Kidney capillary endothelial cell (primary cell): ENCODE measurements at places on chromosomes 2 and 18.

DNA sequence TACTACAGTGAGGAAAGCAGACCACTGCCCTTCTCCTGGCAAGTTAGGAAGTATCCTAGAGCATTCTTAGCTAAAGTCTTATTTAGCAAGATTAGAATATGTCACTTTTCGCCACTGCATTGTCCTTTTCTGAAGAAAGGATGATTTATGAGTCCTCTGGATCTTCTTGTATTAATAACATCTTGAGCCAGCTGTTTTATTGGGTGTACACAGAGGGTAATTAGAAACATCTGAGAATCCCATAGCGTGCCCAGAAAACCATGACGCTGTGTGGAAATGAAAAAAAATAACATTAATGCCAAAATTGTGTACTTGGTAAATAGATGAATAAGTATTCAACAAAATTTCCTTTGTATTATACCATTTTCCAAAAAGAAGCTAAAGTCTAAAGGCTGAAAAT is 198.7 kb downstream of the LTBP1 start:
- no peak for DNase-seq

GRCh38 chr2:30231996-30232800 is 864 bp downstream of the LBH start:
- peak; percentile 29 for DNase-seq

DNA sequence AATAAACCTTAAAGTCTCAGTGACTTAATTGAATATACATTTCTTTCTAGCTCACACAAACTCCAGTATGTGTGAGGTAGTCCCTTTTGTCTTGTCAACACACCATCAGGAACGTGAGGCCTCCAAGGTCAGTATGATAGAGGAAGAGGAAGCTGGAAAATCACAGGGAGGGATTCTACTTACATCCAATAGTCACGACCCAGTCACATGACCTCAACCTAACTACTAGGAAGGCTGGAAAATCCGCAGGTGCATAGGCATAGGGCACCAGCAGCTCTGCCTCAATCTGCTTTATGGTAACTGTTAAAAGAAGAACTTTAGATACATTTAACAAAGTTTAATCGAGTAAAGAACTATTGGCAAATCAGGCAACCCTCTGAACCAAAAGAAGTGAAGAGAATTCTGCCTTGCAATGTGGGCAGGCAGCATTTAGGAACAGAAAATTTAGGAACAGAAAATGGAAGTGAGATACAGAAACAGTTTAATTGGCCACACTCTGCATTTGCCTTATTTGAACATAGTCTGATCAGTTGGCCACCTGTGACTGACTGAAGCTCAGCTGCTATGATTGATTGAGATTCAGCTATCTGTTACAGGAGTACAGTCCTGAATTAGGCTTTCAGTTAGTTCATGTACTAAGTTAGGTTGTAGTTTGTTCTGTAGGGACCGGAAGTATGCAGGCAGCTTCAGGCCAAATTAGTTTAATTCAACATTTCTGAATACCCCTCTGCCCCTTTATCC is 165.0 kb upstream of the PARD3B start:
- DNase-seq, result no peak

DNA sequence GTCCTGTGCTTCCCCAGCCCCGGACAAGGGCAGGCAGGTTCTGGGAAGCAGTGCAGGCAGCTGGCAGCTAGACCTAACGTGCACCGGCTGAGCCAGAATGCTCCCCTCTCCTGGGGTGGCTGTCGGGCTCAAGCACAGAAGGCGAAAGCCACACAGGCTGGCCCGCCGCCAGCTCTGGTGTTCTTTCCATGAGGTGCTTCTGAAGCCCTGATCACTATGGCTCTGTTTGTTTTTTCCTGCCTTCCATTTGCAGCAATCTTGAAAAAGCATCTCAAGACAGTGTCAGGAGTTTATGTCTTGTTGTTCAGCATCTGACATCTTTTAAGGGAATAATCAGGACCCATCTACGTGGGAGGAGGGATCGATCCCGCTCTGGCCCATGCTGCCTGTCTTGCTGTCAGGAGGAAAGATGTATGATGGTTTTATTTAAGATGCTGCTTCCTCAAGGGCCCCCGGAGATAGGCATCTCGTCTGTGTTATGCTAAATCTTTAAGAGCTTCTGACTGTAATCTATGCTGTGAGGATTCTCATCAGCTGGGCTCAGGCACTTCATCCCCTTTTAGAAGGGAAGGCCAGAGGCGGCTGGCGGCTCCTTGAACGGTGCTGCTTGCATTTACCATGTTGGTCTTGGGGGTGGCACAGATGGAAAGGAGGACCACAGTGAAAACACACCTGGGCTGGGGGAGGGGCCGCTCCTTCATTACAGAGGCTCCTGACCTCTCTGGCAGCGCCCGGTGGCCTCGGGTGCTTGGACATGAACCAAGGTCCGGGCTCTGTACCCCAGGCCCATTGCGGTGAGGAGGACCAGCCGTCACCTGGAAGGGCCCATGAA is 118.5 kb upstream of the HDAC4 start:
- DNase-seq, result no peak

- no peak for DNase-seq
Observed at GRCh38 chr18:2147476-2148230, 423.7 kb downstream of the METTL4 start.

DNA sequence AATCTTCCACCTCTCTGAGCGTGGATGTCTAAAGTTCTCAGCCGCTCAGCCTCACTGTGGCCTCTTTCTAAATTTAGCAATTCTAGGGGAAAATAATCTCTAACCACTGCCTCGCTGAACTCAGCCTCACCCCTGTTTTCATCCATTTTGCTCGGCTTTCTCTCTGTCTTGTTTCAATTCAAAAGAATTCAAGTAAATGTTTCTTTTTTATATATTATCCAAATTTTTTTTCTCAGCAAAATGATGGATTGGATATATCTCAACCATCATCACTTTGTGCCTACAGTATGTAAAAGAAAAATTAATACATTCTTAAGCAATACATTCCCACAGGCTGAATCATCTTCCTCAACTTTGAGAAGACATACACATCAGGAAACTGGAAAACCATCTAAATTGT is 24.0 kb upstream of the GALNT5 start:
- no peak for DNase-seq

GRCh38 chr18:12059334-12060181 is 34.1 kb upstream of the ANKRD62 start:
- no peak for DNase-seq

GRCh38 chr18:58859907-58860306 is 4.8 kb upstream of the ZNF532 start:
- no peak for DNase-seq

DNA sequence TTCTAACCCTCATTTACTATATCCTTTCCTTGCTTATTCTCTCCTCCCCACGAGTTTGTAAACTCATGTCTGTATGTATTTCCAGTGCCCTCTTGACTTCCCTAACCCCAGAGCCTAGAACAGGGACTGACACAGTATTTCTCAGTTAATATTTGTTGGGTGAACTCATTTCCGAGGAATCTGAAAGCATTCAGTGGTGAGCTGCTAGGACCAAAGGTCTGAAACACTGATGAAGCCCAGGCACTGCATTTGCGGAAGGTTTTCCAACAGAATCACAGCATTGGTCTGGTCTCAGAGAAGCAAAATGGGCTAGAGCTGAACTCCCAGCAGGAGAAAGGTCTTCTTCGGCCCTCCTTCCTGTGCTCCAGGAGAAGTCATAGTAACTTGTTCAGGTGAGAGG is 56.8 kb downstream of the SOX11 start:
- no peak for DNase-seq

GRCh38 chr2:171923206-171923605 is 945 bp downstream of the HAT1 start:
- DNase-seq, result no peak

DNA sequence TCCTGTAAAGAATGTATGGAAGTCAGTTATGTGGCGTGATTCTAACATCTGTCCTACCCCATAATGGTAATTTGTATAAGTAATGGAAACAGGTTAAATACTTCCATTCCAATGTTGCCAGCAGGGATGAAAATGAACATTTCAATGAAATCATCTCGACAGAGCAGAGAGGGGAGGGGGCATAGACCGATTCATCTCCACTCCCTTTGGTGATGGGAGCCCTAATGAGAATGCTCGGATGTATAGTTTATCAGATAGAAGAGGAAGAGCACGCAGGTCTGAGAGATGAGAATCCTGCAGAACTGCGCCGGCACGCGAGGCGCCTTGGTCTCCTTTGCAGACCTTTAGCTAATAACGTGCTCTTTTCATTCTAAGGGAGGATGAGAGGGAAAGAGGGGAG is 61.4 kb downstream of the TSHZ1 start:
- DNase-seq, result no peak

- DNase-seq, result no peak
Observed at GRCh38 chr2:129337076-129337475, 642.4 kb upstream of the RAB6C start.

DNA sequence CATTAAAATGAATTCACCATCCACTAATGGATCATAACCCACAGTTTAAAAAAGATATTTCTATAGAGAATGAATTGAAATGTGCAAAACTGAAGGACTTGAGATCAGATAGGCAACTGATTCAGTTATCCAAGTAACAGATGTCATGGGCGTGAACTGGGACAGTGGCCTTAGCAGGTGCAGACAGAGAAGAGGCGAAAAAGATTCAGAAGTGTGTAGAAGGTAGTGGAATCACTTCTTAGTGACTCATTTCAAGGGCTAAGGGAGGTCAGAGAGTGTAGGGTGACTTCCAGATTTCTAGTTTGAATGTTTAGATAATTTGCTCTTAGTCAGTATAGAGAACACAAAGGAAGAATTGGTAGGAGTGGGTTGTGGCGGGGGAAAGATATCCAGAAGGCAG is 79.7 kb downstream of the EHBP1 start:
- DNase-seq, result no peak

- no peak for DNase-seq
Observed at GRCh38 chr2:185891403-185891802, 152.8 kb downstream of the FSIP2 start.

- no peak for DNase-seq
Observed at GRCh38 chr2:158473719-158474392, 17.1 kb downstream of the PKP4 start.

- no peak for DNase-seq
Observed at GRCh38 chr2:125386074-125386473, 1269.9 kb upstream of the GYPC start.

GRCh38 chr2:204545861-204546735 is 823 bp downstream of the PARD3B start:
- DNase-seq, result no peak

GRCh38 chr2:159939946-159940345 is 122.5 kb downstream of the PLA2R1 start:
- DNase-seq, result no peak

- DNase-seq, result no peak
Observed at GRCh38 chr2:203646266-203646864, 60.1 kb upstream of the CD28 start.

GRCh38 chr2:24493713-24494112 is 2.7 kb downstream of the NCOA1 start:
- DNase-seq, result no peak

DNA sequence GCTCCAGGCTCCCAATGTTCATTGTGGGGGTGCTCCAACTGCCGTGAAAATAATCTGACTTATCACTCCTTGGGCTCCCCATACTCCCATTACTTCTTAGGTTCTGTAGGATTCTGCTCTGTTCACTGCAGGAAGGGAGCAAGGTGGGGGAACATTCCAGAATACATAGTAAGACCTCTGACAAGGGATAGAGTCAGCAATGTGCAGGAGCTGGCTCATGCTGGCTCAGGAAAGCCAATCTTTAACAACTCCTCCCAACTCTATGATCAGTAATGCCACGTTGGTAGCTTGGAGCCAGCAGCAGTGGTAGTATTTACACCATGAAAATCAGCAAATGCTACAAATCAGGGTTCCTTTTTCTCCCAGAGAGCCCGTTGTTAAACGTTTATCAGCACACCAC is 44.4 kb downstream of the FECH start:
- no peak for DNase-seq

DNA sequence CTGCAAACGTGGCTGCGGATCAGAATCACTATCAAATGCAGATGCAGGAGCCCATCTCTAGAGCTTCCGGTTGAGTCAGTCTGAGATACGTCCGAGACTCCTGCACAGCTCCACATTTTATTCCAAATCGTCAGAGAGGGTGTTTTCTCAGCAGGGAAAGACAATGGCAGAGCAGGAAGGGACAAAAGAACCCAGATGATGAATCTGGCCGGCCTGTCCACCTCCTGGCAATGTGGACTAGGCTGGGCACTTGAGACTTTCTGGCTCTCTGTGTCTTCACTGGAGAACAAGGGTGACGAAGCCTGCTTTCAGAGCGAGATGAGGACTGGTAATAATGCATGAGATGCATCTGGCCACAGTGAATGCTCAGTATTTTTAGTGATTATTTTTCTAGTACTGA is 255.9 kb upstream of the MYT1L start:
- no peak for DNase-seq

DNA sequence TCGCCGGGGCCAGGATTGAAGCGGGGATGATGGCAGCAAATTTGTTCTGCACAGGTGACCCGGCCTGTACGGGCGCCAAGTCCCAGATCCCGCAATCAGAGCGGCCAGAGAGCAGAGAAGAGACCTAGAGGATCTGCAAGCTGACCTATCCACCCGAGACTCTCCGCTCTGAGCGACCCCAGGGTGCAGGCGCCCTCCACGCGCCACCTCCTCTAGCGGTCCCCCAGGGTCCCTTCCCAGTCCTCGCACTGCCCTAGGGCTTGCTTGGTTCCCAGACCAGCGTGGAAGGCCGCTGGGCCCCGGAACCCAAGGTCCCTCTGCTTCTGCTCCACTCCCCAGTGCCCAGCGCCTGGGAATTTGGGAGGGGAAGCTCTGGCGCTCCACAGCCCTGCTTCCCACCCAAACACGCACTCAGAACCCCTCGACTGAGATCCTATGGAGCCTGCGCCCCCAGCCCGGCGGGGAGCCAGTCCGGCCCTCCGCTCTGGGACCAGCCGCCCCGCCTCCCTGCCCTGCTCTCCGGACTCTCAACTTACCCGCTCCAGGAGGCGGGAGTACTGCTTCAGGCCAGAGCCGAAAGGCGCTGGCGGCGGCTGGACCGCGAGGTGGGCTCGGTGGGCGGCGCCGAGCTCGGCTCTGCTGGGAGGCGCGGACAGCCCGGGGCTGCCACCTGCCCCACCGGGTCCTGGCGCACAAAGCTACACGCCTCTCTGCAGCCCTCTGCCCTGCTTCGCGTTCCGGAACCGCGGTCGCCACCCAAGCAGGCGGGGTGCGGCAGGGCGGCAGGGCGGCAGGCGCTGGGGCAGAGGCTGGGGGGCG is 3.0 kb upstream of the SIX3 start:
- DNase-seq, result no peak

GRCh38 chr18:13527730-13528129 is 198.6 kb downstream of the FAM210A start:
- DNase-seq, result no peak
